ENCODE measurements at places on chromosomes 7 and 10.
A peak's percentile ranks its signal among the peaks of the same experiment; 100 is the strongest.

DNA sequence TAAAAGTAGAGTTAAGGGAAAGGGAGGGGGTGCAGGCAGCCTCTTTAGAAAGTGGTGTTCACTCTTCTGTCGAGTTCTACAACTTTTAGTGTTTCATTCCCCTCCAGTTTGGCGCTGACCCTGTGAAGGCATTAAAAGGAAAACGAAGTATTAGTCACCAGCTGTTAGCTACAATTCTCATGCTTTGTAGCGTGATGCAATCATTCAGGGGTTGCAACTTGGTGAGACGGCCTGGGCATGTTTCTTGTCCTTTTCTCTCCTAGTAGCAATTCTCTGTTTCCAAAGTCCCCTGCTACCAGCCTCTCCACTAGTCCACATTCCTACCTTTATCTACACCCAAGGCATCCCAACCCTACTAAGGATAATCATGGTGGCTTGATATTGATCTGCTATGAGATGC, 33.7 kb upstream of the DGKI start:
- DNase-seq: no peak

GRCh38 chr10:34584164-34584563, 230.9 kb downstream of the PARD3 start:
- DNase-seq: no peak

DNA sequence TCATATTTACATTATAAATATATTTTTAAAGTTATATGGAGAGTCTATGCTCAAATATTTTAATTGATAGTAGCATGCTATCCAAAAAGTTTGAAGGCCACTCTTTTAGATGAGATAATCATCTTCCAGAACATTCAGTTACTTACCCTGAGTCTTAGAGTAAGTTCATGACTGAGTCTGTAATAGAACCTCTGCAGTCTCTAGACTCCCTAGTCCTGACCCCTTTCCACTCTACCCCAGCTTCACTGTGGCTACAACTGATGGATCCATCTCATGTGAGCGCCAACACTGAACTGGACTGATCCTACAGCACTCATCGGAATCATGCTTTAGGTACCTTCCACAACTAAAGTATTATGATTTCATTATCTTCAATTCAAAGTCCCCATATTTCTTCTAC, 10.1 kb downstream of the HACD1 start:
- DNase-seq: no peak

- DNase-seq: no peak
Observed at GRCh38 chr7:106247841-106248240, 36.9 kb downstream of the NAMPT start.

DNA sequence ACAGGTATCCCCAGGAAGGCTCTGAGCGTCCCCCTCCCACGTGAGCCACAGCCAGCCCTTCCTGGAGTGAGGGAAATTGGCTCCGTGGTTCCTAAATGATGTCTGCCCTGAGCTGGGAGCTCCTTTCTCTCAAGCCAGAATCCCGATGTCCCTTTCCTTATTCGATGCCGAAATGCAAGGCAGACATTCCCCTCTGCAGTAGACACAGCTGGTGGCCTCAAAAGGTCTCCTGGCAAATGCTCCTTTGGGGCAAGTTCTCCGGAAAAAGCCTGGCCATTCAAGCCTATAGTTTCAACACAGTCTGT, 98.9 kb downstream of the HIP1 start:
- no peak for DNase-seq

DNA sequence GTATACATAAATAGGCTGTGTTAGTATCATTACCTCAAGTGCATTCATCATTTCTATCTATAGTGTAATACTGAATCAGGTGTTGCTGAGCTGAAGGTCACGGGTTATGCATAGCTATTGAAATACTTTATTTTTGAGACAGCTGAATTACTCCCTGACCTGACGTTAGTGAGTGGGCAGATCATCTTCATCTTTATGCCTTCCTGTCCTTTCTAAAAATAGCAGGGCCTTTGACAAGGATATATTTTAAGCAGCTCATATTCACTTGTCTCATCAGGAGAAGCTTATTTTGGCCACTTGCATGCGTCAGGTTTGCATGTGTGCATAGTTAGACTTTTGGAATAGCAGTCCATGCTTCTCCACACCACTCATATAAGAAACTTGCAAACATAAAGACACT, 63.6 kb upstream of the DKK1 start:
- no peak for DNase-seq

DNA sequence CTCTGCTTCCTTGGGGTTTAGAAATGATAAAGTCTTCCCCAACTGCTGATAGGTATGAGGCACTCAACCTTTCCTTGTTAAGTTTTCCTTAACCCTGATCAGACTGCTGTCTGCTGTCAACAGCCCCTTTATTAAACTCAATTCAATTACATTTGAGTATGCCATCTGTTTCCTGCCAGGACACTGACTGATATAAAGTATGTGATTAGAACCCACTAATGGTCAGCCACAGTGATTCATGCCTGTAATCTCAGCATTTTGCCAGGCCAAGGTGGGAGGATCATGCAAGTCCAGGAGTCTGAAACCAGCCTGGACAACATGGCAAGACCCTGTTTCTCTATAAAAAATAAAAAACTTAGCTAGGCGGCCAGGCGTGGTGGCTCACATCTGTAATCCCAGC, 18.1 kb downstream of the BAZ1B start:
- no peak for DNase-seq

GRCh38 chr7:158403013-158403821, 184.4 kb downstream of the PTPRN2 start:
- DNase-seq: no peak

GRCh38 chr10:93445097-93445960, 36.8 kb downstream of the MYOF start:
- DNase-seq: no peak

DNA sequence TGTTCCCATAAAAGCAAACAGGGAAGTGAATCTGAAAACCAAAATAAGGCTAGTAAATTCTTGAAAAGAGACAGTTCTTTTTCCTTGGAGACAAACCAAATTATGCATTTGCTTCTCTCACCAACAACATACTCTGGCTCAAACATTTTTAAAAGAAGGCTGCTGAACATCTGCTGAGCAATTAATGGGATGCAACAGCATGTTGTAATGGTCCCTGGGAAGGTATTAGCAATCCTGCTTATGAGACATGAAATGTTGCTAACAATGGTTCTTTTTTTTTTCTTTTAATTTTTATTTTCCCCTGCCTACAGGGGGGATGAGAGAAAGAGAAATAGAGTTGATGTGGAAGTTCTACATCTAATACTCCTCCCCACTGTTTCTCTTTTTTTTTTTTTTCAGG, 572.1 kb downstream of the SORCS1 start:
- no peak for DNase-seq

- no peak for DNase-seq
Observed at GRCh38 chr10:54745436-54745835, 55.6 kb downstream of the PCDH15 start.

- peak; percentile 2 for DNase-seq
Observed at GRCh38 chr10:117656385-117657367, 114.1 kb downstream of the EMX2 start.

- no peak for DNase-seq
Observed at GRCh38 chr10:104267721-104268404, 1.1 kb upstream of the GSTO2 start.

DNA sequence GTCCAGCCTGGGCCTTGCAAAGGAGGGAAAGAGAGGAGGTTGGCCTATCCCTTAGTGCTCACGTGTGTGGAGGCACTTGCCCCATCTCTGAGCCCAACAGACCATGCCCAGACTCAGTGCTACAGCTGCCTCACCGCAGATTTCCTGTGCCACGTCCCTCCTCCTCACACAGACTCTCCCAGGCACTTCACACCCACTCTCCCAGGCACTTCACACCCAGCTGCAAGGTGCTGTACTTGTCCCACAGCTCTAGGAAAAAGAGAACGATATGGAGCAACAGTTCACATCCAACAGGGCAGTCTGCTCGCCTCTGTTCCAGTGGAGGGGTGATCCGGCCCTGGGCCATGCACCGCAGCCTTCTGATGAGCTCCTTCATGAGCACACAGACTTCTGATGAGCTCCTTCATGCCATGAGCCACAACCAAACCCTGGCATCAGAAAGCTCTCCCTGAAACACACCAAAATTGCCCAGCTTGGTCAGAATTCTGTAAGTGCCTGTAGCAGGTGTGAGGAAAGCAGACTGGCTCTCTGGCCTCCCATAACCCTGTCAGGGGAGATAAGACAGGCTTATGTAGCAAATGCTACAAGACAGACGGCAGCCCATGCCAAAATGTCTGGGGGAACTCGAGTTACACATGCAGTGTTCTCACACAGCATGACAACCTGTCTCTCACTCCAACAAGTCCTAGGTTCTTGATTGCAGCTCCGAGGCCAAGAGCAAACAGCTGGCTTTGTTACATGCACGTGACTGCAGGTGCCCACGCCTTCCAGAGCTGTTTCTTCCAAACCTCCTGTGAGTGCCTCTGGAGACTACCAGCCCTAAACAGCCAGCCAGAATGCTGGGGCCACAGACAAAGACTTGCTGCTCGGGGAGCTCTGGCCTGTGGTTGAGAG, 348.5 kb downstream of the GRID1 start:
- no peak for DNase-seq

GRCh38 chr7:114835303-114835702, 86.6 kb upstream of the MDFIC start:
- no peak for DNase-seq

- no peak for DNase-seq
Observed at GRCh38 chr7:54846273-54846672, 87.3 kb upstream of the SEC61G start.

GRCh38 chr10:96588060-96588554, 1.3 kb upstream of the TM9SF3 start:
- no peak for DNase-seq

All from CD4-positive, alpha-beta T cell treated with Interleukin-10 for 1 hour (primary cell).